ENCODE measurements at places on chromosomes 1 and 21.

GRCh38 chr21:41953249-41953830 lies 478 bp downstream of the C2CD2 start:
- no peak for DNase-seq

DNA sequence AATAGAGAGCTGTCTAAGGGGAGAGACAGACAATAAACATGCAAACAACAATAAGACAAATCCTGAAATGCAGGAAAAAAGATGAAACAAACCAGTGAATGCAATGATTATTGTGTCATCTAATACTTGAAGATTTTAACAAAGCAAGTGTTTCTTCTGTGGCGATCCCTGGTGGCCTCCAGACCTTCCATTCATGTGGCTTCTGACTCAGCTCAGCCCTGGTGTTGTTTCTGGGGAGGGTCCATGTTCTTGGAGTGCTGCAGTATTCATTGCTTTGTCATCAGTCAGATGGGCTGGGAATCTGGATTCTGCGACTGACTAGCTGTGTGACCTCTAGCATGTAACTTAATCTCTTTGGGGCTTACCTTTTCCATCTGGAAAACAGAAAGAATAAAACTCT lies 1.5 kb upstream of the C2CD4D start:
- DNase-seq, result no peak

- DNase-seq, result no peak
Observed at GRCh38 chr1:84192681-84193080, 48.6 kb downstream of the PRKACB start.

DNA sequence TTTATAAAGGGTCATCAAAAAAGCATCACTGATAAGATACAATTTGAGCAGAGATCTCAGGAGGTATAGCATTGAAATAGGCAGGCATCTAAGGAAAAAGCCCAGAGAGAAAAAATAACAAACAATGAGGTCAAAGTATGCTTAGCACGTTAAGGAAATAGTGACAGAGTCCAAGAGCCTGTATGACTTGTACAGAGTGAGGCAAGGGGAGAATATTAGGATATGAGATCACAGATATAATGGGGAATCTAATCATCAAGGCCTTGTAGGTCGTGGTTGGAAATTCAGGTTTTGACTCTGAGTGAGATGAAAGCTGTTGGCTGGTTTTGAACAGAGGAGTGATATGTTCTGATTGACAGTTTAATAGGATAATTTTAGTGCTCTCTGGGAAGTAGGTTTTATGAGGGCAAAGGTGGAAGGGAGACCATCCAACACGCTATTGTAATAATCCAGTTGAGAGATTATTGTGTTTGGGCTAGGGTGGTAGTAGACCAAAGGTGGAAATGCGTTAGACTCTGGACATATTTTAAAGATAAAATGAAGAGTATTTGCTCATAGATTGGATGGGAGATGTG lies 644.6 kb upstream of the TMPRSS15 start:
- DNase-seq, result no peak

DNA sequence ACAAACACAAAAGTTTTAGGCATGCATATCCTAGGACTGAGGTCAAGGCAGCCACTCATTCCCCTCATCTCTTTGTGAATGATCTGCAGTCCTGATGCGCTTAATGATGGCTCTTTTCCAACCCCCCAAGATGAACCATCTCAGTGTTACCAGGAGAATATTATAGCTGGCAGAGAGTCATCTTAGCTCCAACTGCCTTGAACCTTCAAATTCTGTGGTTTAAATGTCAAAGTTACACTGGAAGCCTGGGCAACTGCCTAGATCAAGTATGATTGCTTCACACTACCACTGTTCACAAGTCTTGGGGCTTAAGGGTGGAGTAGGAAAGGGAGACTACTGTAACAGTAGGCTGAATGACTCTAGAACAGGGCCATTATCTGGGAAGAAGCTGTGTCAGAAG lies 8.0 kb upstream of the MYBPHL start:
- DNase-seq, result no peak

GRCh38 chr1:181102841-181103240 lies 14.3 kb downstream of the IER5 start:
- no peak for DNase-seq

DNA sequence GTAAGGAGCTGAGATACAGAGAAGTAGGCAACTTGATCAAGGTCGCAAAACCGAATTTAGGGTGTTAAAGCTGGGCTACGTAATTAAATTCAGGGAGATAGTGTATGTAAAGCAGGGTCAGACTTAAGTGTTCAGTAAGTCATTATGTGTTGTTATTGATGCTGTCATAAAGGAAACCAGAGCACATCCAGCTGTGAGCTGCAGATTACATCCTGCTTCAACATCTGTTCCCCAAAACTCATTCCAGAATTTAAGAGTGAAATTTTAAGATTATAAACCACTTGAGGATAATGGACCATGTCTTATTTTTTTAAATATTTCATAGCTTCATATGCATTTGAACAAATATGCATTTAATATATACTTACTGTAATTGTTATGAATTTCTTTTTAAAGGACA lies 49.7 kb downstream of the IVNS1ABP start:
- no peak for DNase-seq

GRCh38 chr1:237084341-237085077 lies 42.5 kb downstream of the RYR2 start:
- no peak for DNase-seq

GRCh38 chr1:219490566-219490965 lies 122.3 kb downstream of the ZC3H11B start:
- DNase-seq, result no peak
